ENCODE measurements at places on chromosomes 16 and 17. TPM values are rescaled to one million over a fixed set of nuclear protein-coding genes. Genes with fewer than 3 reads are reported as not detected.

GRCh38 chr17:38466346-38467315 is 38.4 kb downstream of the ARHGAP23 start:
- DNase-seq, result peak; percentile 36

Gene ABCC6
- total RNA-seq, result 0.41 TPM

- DNase-seq, result no peak
These were observed 107.6 kb downstream of the SPECC1 start for GRCh38 chr17:20116683-20117309.

- DNase-seq, result no peak
These were observed 242.3 kb downstream of the SOX9 start for GRCh38 chr17:72363089-72363610.

Gene TELO2
- total RNA-seq, result 14.3 TPM

Gene EZH1
- total RNA-seq, result 24.9 TPM

- no peak for DNase-seq
These were observed 3.4 kb upstream of the SRL start for GRCh38 chr16:4245077-4245791.

- no peak for DNase-seq
These were observed 7.0 kb downstream of the MBTPS1 start for GRCh38 chr16:84109598-84110335.

- DNase-seq, result no peak
These were observed 81.1 kb upstream of the ALOX12 start for GRCh38 chr17:6914711-6915110.

- no peak for DNase-seq
These were observed 8.2 kb upstream of the GGA2 start for GRCh38 chr16:23518435-23518891.

DNA sequence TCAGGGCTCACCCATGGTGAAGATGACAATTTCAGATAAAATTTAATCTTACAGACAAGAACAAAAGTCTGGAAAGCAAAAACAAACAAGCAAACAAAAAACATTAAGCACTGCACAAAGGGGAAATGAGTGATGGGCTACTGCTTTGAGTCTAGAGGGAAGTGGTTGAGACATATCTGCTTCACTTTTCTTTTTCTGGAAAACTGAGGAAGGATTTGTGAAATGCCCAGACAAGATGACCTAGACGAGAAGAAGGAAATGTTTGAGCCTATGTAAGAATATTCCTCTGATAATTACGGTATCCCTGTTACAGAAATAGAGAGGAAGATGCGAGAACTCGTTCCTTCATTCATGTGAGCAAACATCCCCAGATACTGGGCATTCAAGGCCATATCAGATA is 11.5 kb upstream of the HYDIN start:
- DNase-seq, result no peak

GRCh38 chr17:68957944-68958343 is 2.8 kb upstream of the ABCA8 start:
- no peak for DNase-seq

DNA sequence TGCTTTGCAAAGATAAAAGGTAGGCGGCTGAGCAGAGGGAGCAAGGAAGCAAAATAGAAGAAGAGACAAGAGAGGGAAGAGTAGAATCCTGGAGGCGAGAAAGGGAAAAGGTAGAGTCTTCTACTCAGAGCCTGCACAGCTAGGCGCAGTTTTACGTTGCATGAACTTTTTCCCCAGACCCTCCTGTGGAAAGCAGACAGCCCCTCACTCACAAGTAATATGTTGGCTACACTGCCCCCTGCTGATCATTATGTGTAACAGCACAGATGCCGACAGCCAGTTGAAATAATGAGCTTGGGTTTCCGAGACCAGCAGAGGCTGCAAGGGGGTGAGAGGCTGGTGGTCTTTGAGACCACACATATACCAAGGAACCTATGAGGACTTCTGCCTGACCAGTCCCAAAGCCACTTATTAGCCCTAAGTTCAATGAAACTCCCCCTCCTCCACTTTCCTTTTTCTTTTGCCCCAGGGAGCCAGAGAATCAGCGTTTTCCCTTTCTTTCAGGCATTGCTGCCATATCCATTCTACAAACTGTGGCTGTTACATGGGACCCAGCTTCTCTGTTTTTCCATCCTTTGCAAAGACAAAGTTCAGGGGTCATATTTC is 22.5 kb upstream of the CMTR2 start:
- DNase-seq, result no peak

GRCh38 chr16:82598771-82599170 is 28.0 kb upstream of the CDH13 start:
- no peak for DNase-seq

GRCh38 chr17:83099570-83100181 is 20.3 kb downstream of the METRNL start:
- DNase-seq, result no peak
